Stimulated activated naive B cell treated with anti-CD40 and anti-IgM and Interleukin-4, amounts not matched to agents 10 μg/mL and 1 μg/mL and 100 μg/mL, for 72 hours (primary cell): ENCODE measurements at places on chromosomes 7 and 10.

GRCh38 chr10:130470286-130470685 lies 334.1 kb downstream of the GLRX3 start:
- DNase-seq, result no peak
- H3K4me1 ChIP-seq, result no peaks in the 10 kb centered on the region
- no peaks in the 10 kb centered on the region for H3K27me3 ChIP-seq
- H3K27ac ChIP-seq, result no peak overlapping the region
- no peak overlapping the region for H3K4me3 ChIP-seq
- H3K36me3 ChIP-seq, result no peaks in the 10 kb centered on the region

GRCh38 chr10:89281606-89282395 lies 20.0 kb upstream of the IFIT2 start:
- H3K36me3 ChIP-seq, result no peaks in the 10 kb centered on the region
- no peak for DNase-seq
- H3K27ac ChIP-seq, result no peak overlapping the region
- peaks cover 8% of the 10 kb centered on the region for H3K4me1 ChIP-seq
- H3K27me3 ChIP-seq, result no peaks in the 10 kb centered on the region

GRCh38 chr10:20971901-20972300 lies 74.8 kb upstream of the NEBL start:
- DNase-seq, result no peak
- no peaks in the 10 kb centered on the region for H3K36me3 ChIP-seq
- H3K27me3 ChIP-seq, result no peaks in the 10 kb centered on the region
- no peak overlapping the region for H3K27ac ChIP-seq
- H3K4me3 ChIP-seq, result no peak overlapping the region

DNA sequence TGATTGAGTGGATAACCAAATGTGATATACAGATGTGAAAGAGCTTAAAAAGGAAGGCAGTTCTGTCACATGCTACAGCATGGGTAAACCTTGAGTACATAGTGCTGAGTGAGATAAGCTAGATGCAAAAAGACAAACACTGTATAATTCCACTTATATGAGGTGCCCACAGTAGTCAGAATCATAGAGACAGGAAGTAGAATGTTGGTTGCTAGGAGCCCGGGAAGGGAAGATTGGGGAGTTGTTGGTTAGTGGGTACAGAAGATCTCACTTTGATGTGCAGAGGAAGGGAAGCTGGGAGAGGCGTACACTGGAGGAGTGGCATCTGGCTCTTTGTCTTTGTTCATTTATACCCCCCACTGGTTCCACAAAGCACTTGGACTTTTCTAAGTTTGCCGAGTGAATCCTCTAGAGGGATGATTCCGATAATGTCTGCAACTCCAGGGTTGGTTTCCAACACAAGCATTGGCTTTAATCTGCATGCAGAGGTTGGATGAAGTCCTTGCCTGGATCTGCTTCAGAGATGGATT lies 39.5 kb downstream of the TSPAN14 start:
- peaks cover 34% of the 10 kb centered on the region for H3K36me3 ChIP-seq
- no peak overlapping the region for H3K4me3 ChIP-seq
- H3K27ac ChIP-seq, result no peak overlapping the region

- no peak for DNase-seq
- H3K4me3 ChIP-seq, result no peak overlapping the region
- H3K36me3 ChIP-seq, result peaks cover 26% of the 10 kb centered on the region
- H3K27ac ChIP-seq, result no peak overlapping the region
- peaks cover 9% of the 10 kb centered on the region for H3K4me1 ChIP-seq
- H3K27me3 ChIP-seq, result no peaks in the 10 kb centered on the region
Observed at GRCh38 chr10:124407456-124407855, 11.3 kb downstream of the OAT start.

DNA sequence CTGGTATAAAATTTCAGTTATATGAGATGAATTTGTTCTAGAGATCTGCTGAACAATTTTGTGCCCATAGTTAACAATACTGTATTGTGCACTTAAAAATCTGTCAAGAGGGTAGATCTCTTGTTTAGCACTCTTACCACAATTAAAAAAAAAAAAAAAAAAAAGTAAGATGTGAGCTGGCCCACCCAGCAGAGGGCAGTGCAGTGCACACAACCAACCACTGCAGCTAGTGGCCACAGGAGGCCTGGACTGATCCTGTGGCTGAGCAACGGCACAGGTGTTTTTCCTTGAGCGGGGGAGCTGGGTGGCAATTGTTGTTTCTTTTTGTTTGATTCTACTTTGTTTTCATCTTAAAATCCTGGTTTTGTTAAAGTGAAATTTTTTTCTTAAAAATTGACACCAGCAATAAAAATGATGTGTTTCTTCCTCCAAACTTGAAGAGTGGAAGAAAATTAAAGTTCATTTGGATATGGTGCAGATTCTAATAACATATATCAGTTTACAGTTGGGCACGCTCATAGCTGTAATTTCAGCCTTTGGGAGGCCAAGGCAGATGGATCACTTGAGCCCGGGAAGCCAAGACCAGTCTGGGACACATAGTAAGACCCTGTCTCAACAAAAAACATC lies 171.1 kb upstream of the TBX20 start:
- DNase-seq, result peak; percentile 23
- H3K36me3 ChIP-seq, result no peaks in the 10 kb centered on the region
- no peak overlapping the region for H3K4me3 ChIP-seq
- H3K27ac ChIP-seq, result no peak overlapping the region
- peaks cover 27% of the 10 kb centered on the region for H3K27me3 ChIP-seq

DNA sequence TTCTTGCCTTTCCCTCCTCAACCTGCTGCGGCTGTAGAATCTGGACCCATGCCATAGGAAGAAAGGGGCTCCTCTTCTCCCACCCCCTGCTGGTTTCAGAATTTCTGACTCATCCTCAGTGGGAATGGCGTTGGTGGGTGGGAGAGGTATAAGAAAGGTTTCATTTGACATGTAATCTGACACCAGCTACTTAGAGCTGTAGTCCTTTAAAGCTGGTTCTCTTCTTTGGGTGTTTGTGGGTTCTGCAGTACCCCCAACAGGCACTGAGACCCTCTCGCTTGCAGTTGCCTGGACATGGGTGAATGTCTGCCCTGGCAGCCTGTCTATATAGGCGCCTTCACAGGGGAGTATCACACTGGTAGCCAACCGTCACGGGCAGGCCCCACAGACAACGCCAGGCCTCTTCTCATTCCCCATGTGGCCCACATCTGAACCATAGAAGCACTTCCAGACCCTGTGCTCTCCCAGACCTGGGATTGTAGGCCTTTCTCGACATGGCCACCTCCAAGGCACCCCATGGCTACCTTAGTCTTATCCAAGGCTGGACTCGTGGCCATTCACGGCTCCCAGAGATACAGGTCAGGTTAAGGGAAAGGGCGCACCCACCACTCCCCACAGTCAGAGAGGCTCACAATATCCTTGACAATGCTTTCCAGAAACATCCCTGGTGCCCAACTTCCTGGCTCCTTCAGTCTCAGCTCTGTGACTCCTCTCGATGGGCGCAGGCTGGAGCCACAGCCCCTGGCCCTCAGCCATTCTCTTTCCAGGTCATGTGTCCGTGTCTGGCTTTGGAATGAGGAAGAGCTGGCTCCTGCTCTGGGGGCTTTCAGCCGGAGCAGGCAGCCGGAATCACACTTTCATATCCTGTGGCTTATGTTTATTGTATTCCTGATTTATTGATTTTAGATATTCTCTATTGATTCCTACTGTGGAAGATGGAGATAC lies 17.5 kb downstream of the ZNF862 start:
- H3K36me3 ChIP-seq, result peaks cover 31% of the 10 kb centered on the region
- no peak overlapping the region for H3K27ac ChIP-seq
- H3K4me3 ChIP-seq, result no peak overlapping the region
- no peaks in the 10 kb centered on the region for H3K4me1 ChIP-seq
- no peak for DNase-seq

- H3K4me1 ChIP-seq, result no peaks in the 10 kb centered on the region
- H3K36me3 ChIP-seq, result no peaks in the 10 kb centered on the region
- H3K27ac ChIP-seq, result no peak overlapping the region
- no peaks in the 10 kb centered on the region for H3K27me3 ChIP-seq
- no peak for DNase-seq
- no peak overlapping the region for H3K4me3 ChIP-seq
Observed at GRCh38 chr10:46518028-46518725, 38.3 kb downstream of the GPRIN2 start.

DNA sequence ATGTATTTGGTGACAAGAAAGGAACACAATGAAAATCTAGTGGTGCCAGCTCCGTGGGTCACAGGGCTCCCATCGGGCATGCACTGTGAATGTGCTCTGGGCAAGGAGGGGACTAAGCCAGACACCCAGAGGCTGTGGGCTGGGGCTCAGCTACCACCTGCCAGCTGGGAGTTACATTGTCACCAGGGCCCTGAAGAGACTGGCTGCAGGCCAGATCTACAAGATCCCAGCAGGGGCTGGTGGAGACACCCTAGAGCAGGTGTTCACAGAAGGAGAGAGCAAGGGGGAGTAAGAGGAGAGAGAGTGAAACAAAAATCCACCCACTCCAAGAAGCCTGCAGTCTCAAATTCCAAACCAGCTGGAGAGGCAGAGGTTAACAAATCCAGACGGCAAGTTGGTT lies 116.6 kb upstream of the ADCY1 start:
- H3K36me3 ChIP-seq, result no peaks in the 10 kb centered on the region
- no peaks in the 10 kb centered on the region for H3K4me1 ChIP-seq
- no peak overlapping the region for H3K27ac ChIP-seq
- peaks cover 10% of the 10 kb centered on the region for H3K27me3 ChIP-seq

- H3K36me3 ChIP-seq, result no peaks in the 10 kb centered on the region
- H3K27ac ChIP-seq, result no peak overlapping the region
- peaks cover 4% of the 10 kb centered on the region for H3K27me3 ChIP-seq
- H3K4me3 ChIP-seq, result no peak overlapping the region
Observed at GRCh38 chr10:61682323-61682722, 19.6 kb downstream of the CABCOCO1 start.

DNA sequence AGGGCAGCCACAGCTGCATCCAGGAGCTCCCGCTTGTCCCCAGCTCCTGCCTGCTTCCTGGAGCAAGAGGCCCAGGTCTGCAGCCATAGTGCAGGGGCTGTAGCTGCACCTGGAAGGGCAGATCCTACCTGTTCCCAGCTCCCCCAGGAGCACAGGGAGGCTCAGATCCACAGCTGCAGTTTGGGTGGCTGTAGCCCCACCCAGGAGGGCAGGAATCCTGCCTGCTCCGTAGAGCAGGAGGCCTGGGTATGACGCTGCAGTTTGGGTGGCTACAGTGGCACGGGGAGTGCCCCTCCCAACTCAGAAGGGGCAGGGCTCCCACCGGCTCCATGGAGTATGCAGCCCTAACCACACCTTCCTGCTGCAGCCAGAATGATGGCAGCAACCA lies 26.7 kb upstream of the CDCA7L start:
- no peak for DNase-seq
- H3K36me3 ChIP-seq, result peaks cover 3% of the 10 kb centered on the region
- H3K27me3 ChIP-seq, result no peaks in the 10 kb centered on the region
- H3K4me3 ChIP-seq, result no peak overlapping the region

DNA sequence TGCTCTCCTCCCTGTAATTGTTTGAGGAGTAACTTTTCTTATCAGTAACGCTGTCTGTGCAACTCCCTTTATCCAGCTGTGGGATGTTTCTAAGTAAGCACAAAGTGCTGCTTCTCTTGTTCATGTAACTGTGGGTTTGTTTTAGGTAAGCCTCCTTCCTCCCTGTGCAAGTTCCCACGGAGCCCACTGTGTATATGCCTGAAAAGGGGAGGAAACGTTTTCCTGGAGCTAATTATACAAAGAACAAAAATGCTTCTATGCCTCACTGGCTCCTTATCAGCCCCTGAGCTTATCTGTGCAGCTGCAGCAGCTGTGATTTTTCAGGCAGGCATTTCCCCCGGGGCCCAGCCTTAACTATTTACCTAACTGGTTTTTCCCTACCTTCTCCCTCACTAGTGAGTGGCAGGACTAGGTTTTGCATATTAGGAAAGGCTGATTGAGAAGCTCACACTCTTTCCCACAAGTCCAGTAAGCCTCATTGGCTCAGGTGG lies 593.4 kb upstream of the GHITM start:
- no peaks in the 10 kb centered on the region for H3K27me3 ChIP-seq
- no peak for DNase-seq
- H3K4me1 ChIP-seq, result no peaks in the 10 kb centered on the region
- no peaks in the 10 kb centered on the region for H3K36me3 ChIP-seq
- no peak overlapping the region for H3K4me3 ChIP-seq

DNA sequence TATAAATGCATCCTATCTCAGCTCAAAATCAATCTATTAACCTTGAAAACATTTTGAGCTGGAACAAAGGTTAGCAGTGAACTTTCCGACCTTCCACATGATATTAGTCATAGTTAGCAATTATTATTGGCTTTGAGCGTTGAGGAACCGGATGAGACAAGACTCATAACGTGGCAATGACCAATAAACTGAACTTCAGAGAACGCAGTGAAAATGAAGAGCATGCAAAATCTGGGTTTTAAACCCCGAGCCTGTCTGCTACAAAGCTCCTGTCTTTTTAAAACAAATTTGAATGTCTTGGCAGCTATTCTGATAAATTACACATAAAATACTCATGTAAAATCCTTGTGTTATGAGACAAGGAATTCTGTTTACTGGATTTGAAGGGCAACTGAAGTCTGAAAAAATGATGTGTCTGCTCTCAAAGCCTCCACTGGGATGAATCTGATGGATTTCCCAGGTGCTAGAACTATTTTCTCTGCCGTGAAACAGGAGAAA lies 74.7 kb upstream of the ITGB1 start:
- H3K4me3 ChIP-seq, result no peak overlapping the region
- H3K27me3 ChIP-seq, result peaks cover 3% of the 10 kb centered on the region
- H3K27ac ChIP-seq, result no peak overlapping the region
- DNase-seq, result no peak

- DNase-seq, result no peak
- no peaks in the 10 kb centered on the region for H3K4me1 ChIP-seq
- H3K27ac ChIP-seq, result no peak overlapping the region
- H3K27me3 ChIP-seq, result no peaks in the 10 kb centered on the region
- no peak overlapping the region for H3K4me3 ChIP-seq
Observed at GRCh38 chr10:131077031-131077430, 234.5 kb downstream of the TCERG1L start.

DNA sequence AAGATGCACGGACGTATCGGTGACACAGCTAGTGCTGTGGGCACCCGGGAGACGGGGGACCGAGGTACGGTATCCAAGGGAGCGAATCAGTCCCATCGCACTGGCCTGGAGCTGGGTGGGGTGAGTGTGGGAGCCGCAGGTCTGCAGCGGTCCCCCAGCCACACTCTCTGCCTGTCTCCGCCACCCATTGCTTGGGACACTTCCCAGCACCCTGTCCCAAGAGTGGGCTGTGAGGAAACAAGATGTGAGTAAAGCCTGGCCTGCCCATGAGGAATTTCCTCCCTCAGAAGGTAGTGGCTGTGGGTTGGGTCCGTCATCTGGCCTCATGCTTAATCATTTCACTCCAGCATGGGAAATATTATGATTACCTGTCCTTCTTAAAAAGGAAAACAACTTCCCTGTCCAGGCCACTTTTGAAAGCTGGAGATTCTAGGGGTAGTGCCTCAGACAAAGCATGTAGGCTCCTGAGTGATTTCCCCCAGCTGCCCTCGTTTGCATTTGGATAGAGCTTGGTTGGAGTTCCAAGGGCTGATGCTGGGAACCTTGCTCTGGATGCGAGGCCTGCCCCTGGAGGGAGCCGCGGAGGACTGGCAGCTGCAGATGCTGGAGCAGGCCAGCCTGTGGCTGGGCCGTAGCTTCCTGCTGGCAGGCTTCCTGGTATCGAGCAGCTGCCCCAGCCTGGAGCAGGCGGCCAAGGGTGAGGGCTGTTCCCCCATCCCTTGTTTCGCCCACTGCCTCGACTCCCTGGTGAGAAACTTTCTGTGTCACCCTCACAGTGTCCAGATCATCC lies 6.2 kb upstream of the ACTR3C start:
- DNase-seq, result no peak
- no peak overlapping the region for H3K4me3 ChIP-seq
- H3K27ac ChIP-seq, result no peak overlapping the region
- H3K4me1 ChIP-seq, result peaks cover 27% of the 10 kb centered on the region
- peaks cover 43% of the 10 kb centered on the region for H3K36me3 ChIP-seq

GRCh38 chr7:84328571-84328970 lies 134.0 kb upstream of the SEMA3A start:
- no peaks in the 10 kb centered on the region for H3K4me1 ChIP-seq
- no peak overlapping the region for H3K27ac ChIP-seq
- H3K4me3 ChIP-seq, result no peak overlapping the region
- no peaks in the 10 kb centered on the region for H3K27me3 ChIP-seq
